RCC 7860 (cell line): ENCODE measurements at places on chromosomes 5 and 9.

DNA sequence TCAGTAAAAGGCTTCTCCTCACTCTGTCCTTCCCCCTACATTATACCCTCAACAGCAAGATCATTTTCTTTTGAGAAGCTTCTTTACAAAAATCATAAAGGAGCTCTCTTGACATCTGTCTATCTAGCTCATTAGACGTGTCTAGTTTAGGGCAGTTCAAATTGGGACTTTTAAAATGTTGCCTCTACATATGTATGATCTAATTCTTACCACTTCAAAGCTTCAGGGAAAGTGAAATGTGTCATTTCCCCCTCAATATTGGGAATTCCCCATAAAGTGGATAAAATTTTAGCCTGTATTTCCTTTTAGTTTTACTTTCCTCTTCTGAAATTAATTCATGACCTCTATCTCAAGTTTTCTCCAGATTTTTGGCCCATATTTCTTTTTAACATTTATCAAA, 323.7 kb downstream of the ARRDC3 start:
- DNase-seq, result no peak

DNA sequence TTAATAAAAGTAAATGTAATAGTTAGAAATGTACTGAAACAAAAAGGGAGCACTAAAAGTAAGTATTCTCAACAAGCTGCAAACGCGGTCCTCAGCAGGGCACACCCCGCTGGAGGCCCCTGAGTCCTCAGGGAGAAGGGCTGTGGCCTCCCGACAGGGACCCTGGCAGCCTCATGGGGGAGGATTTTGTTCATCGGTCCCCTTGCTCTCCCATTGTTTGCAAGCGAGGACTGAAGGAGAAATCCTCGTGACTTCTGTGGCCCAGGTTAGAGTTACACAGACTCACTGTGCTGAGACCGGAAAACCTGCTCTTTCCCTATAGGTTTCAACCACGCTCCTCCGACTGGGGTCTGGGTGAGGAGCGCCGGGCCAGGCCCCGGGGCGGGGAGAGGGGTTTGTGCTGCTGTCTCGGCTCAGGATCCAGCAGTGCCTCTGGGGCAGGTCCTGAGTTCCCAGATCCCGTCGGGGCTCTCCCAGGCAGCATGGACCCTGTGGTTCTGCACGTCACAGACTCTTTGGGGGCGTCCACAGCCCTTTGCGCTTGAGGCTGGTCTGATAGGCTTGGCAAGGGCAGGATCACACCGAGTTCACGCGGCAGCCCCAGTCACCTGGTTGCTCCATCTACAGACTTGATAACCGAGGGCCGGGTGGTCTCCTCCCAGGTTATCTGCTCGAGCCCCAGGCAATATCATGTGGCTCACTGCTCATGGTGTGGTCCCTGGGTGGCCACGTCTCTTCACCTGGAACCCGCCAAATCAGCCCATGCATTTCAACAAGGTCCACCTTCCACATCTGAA, 38.8 kb downstream of the MRPL36 start:
- no peak for DNase-seq

DNA sequence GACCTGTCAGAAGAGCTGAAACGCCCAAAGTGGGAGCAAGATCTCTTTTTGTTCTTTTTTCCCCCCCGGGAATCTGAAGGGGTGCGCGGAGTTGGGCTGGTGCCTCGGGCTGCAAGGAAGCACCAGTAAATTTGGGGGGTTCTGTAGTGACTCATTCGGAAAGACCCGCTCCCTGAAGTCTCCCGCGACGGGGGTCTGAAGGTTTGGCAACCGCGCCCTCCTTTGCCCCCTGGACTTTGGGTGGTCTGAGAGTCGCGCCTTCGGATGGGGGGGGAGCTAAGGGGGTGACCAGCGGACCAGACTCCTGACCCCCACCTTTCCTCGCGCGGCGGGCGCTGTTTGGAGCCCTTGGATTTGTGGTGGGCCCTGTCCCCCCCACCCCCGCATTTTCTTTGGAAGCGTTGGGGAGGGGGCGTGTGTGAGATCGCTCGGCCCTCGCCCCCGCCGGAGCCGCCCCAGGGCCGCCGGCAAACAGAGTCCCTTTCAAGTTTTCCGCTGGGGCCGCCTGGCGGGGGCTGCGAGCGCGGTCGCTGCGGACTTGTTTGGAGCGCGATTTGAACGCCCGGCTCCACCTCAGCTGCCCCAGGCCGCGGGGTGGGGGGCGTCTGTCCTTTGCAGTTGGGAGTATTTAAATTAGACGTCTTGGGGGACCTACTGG, 2.0 kb downstream of the CXXC5 start:
- DNase-seq, result no peak

GRCh38 chr5:33994845-33995244, 10.4 kb upstream of the SLC45A2 start:
- DNase-seq, result no peak

GRCh38 chr5:132679717-132680380, 6.1 kb downstream of the IL4 start:
- DNase-seq, result no peak

GRCh38 chr9:36530224-36530623, 42.5 kb upstream of the MELK start:
- DNase-seq, result no peak

DNA sequence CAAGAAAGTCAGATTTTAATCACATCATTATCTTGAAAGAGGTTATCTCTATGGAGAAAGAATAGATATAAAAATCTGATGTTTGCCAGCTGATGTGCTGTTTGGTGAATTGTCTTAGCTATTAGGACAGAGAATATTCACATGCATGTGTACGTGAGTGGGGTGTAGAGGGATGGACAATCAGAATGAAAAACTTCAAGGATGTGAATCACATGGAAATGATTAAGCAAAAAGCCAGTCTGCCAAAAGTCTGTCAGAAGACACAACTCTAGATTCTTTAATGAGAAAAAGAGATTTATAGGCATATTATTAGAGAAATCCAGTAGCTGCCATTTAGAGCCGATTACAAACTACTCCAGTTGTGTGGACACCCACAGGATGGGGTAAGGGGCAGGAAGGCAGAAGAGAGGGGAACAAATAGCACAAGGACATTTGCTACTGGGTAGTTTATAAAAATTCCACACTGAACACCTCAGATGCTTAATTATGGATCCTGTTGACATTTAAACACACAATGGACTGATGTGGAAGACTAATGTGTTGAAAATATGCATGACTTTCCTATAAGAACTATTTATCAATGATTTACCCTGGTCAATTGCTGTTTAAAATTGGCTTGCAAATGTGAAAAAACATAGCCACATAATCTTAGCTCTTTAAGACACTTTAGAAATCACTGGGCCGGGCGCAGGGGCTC, 127.4 kb downstream of the PTTG1 start:
- peak; percentile 66 for DNase-seq

DNA sequence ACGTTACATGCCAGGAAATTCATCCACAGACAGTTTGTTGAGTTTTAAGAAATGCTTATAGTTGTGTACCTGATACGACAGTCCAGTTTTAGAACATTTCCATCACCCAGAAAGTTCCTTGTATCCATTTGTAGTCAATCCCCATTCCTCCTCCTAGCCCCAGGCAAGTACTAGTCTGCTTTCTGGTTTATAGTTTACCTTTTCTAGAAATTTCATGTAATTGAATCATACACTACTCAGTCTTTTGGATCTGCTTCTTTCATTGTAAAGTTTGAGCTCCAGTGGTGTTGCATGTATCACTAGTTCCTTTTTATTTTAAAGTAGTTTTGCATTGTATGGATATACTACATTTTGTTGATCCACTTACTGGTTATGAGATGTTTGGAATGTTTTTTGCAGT, 291.2 kb downstream of the AOPEP start:
- DNase-seq, result peak; percentile 23

DNA sequence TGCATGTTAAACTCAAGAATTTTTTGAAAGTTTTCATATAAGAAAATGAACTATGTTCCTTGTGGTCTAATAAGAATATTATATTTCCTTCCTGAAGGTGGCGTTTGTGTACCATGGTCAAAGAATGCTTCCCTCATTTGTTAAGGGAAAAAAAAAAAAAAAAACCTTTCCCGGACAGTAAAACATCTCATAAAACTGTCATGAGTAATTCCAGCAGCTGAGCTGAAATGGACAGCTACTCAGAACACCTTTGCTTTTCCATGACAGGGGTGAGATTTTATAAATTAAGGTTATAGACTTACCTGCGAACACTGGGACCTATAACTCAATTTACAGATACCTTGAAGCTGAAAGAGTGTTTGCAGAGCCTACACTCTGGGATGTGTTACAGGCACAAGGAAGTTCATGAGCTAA, 113.2 kb upstream of the RANBP3L start:
- peak; percentile 55 for DNase-seq

DNA sequence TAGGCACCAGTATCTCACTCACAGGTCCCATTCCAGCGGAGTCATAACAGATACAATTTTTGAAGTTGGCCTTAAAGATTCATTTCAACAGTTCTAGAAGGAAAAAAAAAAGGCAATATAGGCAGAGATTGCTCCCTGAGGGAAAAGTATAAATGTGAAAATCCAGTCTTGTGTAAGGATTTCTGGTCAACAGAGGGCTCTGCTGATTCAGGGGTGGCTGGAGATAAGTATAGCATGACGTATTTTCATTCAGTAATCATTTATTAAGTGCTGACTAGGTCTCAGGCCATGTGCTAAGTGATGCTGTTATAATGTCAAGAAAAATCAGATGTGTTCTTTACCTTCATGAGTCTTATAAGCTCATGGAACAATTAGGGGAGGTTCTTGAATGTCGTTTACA, 377.3 kb upstream of the MEF2C start:
- DNase-seq, result no peak
